Activated CD4-positive, alpha-beta memory T cell treated with anti-CD3 and anti-CD28 coated beads, Interleukin-2, amount 10 ng/mL, durations not matched to agents 7 days and 5 days (primary cell): ENCODE measurements at places on chromosomes 4 and X. TPM values are rescaled to one million over a fixed set of nuclear protein-coding genes. Genes with fewer than 3 reads are reported as not detected.

Gene KLHL4
- 0.05 TPM for total RNA-seq

Gene GAGE12H
- not detected for total RNA-seq

Gene ZMYM3
- total RNA-seq = 21.5 TPM

Gene ADAM29
- not detected for total RNA-seq

DNA sequence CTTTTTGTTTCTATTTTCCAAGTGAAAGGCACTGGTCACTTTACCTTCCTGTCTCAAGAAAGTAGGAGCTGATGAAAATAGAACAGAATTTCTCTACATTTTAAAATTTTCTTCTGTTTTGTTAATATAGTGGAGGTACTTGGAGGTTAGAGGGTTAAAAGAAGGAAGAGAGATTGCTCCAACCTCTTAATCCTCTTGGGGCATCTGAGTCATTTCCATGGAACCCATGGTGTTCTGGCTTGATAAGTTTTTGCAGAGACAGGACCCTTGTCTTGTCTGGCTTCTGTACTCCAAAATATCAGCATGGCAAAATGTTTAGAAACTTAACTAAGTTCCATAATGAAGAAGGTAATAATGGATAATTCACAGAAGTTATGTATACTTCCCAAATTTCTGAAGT is 727.2 kb downstream of the C4orf33 start:
- H3K36me3 ChIP-seq = no peaks in the 10 kb centered on the region
- no peak overlapping the region for H3K27ac ChIP-seq
- no peaks in the 10 kb centered on the region for H3K27me3 ChIP-seq
- no peak overlapping the region for H3K4me3 ChIP-seq
- DNase-seq = no peak
- no peaks in the 10 kb centered on the region for H3K4me1 ChIP-seq

- peaks cover 5% of the 10 kb centered on the region for H3K36me3 ChIP-seq
- H3K27ac ChIP-seq = no peak overlapping the region
- peak overlapping the region; percentile 62 for H3K4me3 ChIP-seq
- peaks cover 56% of the 10 kb centered on the region for H3K27me3 ChIP-seq
- peaks cover 15% of the 10 kb centered on the region for H3K4me1 ChIP-seq
- no peak for DNase-seq
Observed at GRCh38 chr4:4852591-4853362, 6.7 kb upstream of the MSX1 start.

- no peaks in the 10 kb centered on the region for H3K36me3 ChIP-seq
- H3K27ac ChIP-seq = no peak overlapping the region
- H3K4me1 ChIP-seq = no peaks in the 10 kb centered on the region
Observed at GRCh38 chr4:44872246-44872645, 145.9 kb upstream of the GNPDA2 start.

- no peak for DNase-seq
- no peak overlapping the region for H3K4me3 ChIP-seq
- no peak overlapping the region for H3K27ac ChIP-seq
- H3K27me3 ChIP-seq = no peaks in the 10 kb centered on the region
- peaks cover 47% of the 10 kb centered on the region for H3K36me3 ChIP-seq
Observed at GRCh38 chr4:2830632-2831610, 12.7 kb upstream of the ADD1 start.

- DNase-seq = no peak
- no peaks in the 10 kb centered on the region for H3K36me3 ChIP-seq
- peaks cover 9% of the 10 kb centered on the region for H3K27me3 ChIP-seq
- no peak overlapping the region for H3K27ac ChIP-seq
- H3K4me1 ChIP-seq = no peaks in the 10 kb centered on the region
Observed at GRCh38 chr4:176376032-176376614, 56.4 kb downstream of the SPCS3 start.

GRCh38 chr4:87122252-87122651 is 98.2 kb downstream of the KLHL8 start:
- no peak for DNase-seq
- no peaks in the 10 kb centered on the region for H3K27me3 ChIP-seq
- no peak overlapping the region for H3K4me3 ChIP-seq
- peaks cover 12% of the 10 kb centered on the region for H3K4me1 ChIP-seq
- H3K27ac ChIP-seq = no peak overlapping the region
- peaks cover 59% of the 10 kb centered on the region for H3K36me3 ChIP-seq

DNA sequence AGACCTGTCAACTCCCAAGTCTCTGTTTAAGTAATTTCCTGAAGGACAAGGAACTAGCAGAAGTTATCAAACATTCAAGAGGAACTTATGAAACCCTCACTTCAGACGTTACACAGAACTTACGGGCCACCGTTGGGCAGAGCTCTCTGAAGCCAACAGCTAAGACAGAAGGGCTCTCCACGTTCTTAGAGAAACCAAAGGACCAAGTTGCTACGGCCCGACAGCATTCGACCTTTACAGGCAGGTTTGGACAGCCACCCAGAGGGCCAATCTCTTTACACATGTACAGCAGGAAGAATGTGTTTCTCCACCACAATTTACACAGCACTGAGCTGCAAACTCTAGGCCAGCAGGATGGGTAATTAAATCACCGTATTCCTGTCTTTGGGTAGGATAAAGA is 705.1 kb upstream of the GRID2 start:
- H3K27ac ChIP-seq = no peak overlapping the region
- H3K27me3 ChIP-seq = no peaks in the 10 kb centered on the region
- DNase-seq = no peak
- no peak overlapping the region for H3K4me3 ChIP-seq
- H3K4me1 ChIP-seq = no peaks in the 10 kb centered on the region

DNA sequence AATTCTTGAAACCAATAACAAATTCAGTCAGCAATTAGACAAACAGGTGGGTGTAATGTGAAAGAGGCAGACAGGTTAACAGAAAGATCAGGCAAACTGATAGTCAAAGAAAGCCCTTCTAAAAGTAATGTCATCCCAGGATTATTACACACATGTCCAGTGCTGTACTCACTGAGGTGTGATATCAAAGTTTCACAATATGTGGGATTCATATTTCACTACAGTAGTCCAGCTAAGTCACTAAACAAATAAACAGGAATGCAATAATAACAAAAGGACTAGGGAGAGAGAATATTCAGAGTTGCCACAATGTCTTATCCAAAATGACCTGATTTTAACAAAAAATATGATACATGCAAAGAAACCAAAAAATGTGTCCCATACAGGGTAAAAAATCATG is 787.5 kb downstream of the FSTL5 start:
- no peaks in the 10 kb centered on the region for H3K36me3 ChIP-seq
- DNase-seq = no peak
- no peak overlapping the region for H3K27ac ChIP-seq
- no peak overlapping the region for H3K4me3 ChIP-seq
- no peaks in the 10 kb centered on the region for H3K4me1 ChIP-seq

- H3K4me3 ChIP-seq = no peak overlapping the region
- H3K4me1 ChIP-seq = no peaks in the 10 kb centered on the region
- DNase-seq = no peak
- H3K27ac ChIP-seq = no peak overlapping the region
- no peaks in the 10 kb centered on the region for H3K36me3 ChIP-seq
Observed at GRCh38 chrX:73916931-73917667, 354.1 kb downstream of the CHIC1 start.

GRCh38 chr4:6183740-6184139 is 16.6 kb downstream of the JAKMIP1 start:
- peak overlapping the region; percentile 100 for H3K27ac ChIP-seq
- peaks cover 88% of the 10 kb centered on the region for H3K36me3 ChIP-seq
- peaks cover 96% of the 10 kb centered on the region for H3K4me1 ChIP-seq
- peak overlapping the region; percentile 42 for H3K4me3 ChIP-seq
- H3K27me3 ChIP-seq = no peaks in the 10 kb centered on the region
- peak; percentile 44 for DNase-seq

DNA sequence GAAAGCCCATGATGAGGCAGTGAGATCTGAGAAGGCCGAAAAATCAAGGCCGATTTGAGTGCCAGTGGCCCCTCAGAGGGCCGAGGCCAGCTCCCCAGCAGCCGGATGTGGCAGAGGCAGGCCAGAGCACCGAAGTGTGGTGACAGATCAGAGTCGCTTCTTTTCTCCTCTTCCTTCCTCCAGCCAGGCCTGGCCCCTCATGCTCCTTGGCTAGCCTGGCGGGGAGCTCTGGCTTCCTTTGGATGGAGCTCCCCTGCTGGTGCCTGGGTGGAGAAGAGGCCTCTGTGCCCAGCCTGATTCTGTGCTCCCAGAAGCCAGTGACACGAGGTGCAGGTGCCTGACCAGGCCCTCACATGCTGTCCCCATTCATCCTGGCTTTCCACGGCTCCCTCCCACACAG is 127.2 kb upstream of the PABPC4L start:
- no peak overlapping the region for H3K4me3 ChIP-seq
- H3K36me3 ChIP-seq = no peaks in the 10 kb centered on the region
- H3K27ac ChIP-seq = no peak overlapping the region
- no peaks in the 10 kb centered on the region for H3K27me3 ChIP-seq
- no peaks in the 10 kb centered on the region for H3K4me1 ChIP-seq
- DNase-seq = no peak

DNA sequence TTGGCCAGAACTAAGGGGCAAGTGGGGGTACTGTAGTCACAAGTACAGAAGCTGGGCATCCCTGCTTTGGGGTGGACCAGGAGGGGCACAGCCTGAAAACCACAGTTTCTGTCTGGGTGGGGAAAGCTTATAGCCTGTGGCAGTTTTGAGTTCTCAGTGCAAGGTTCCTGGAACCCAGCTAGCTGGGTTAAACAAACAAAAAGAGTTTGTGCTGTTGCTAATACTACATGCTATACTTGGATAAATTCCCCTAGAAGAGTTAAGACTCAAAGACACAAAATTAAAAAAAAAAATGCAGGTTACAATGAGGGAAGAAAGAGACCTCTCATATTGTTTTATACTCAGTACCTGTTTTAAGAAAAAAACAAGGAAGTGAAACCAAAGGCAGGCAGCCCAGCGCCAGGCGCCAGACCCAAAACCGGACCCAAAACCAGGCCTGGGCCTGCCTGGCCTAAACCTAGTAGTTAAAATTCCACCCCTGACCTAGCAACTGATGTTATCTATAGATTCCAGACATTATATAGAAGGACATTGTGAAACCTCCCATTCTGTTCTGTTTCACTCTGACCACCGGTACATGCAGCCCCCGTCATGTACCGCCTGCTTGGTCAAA is 50.8 kb downstream of the SLC2A9 start:
- H3K27ac ChIP-seq = peak overlapping the region; percentile 78
- no peaks in the 10 kb centered on the region for H3K27me3 ChIP-seq

DNA sequence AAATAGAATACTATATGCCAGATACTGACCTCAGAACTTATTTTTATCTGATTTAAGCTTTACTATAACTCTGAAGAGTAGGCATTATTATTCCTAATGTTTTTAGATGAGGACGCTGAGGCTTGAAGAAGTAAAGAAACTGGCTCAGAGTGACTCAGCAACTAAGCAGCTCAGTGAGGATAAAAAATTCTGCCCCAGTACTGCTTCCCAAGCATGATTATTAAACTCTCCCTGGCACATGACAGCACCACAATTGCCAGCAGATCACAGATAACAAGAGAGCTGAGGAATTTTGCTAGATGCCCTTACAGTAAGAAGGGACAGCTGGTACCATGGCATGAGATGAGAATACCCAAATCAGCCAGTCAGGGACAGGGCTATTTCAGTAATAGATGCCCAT is 219.4 kb downstream of the NKX6-1 start:
- no peaks in the 10 kb centered on the region for H3K27me3 ChIP-seq
- H3K36me3 ChIP-seq = no peaks in the 10 kb centered on the region
- no peak for DNase-seq
- no peak overlapping the region for H3K4me3 ChIP-seq
- no peak overlapping the region for H3K27ac ChIP-seq

DNA sequence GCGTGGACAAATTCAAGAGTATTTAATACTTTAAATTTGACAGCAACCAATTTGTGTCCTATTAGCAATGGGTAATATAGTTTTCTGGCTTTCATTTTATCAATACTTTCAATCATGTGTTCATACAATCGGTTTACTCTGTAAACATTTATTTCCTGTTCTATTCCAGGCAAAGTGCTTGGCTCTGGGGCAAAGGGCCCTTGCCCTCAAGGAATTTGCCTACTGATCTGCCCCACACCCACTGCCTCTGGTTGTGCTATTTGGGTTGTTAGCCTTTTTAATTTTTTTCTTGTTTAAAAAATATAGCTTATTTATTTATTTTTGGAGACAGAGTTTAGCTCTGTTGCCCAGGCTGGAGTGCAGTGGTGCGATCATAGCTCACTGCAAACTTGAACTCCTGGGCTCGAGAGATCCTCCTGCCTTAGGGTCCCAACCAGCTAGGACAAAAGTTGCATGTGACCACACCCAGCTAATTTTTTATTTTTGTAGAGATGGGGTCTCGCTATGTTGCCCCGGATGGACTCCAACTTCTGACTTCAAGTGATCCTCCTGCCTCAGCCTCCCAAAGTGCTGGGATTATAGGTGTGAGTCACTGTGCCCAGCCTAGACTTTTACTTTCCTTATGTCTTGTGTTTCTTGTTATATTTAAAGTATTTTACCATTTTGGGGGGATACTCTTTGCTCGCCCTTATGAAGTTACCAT is 30.7 kb upstream of the CBR4 start:
- no peaks in the 10 kb centered on the region for H3K4me1 ChIP-seq
- DNase-seq = no peak
- H3K27me3 ChIP-seq = peaks cover 5% of the 10 kb centered on the region
- H3K36me3 ChIP-seq = no peaks in the 10 kb centered on the region
- H3K27ac ChIP-seq = no peak overlapping the region
- no peak overlapping the region for H3K4me3 ChIP-seq

- no peaks in the 10 kb centered on the region for H3K4me1 ChIP-seq
- no peaks in the 10 kb centered on the region for H3K27me3 ChIP-seq
- no peak overlapping the region for H3K4me3 ChIP-seq
- no peak for DNase-seq
- no peak overlapping the region for H3K27ac ChIP-seq
Observed at GRCh38 chrX:125810856-125811255, 355.2 kb downstream of the DCAF12L2 start.

DNA sequence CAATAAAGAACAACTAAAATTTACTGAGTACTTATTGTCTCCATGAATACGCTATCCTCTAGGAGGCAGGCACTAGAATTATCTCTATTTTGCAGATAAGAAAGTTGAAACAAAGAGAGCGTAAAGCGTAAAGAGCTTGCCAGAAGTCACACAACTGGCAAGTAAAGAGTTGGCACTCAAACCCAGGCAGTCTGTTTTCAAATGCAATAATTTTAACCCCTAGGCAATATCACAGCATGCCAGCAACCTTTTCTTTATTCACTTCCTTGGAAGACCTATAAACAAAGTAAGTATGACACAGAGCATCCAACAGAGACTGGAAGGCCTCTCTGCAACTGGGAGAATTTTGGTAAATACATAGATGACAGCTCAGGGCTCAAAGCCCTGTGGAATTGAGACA is 23.2 kb upstream of the AMELX start:
- DNase-seq = no peak
- H3K27ac ChIP-seq = no peak overlapping the region
- no peak overlapping the region for H3K4me3 ChIP-seq
- no peaks in the 10 kb centered on the region for H3K36me3 ChIP-seq

- H3K27ac ChIP-seq = no peak overlapping the region
- peaks cover 13% of the 10 kb centered on the region for H3K4me1 ChIP-seq
- no peaks in the 10 kb centered on the region for H3K27me3 ChIP-seq
Observed at GRCh38 chrX:45232139-45232538, 31.5 kb upstream of the DIPK2B start.

GRCh38 chr4:61853041-61853440 is 652.9 kb downstream of the ADGRL3 start:
- no peaks in the 10 kb centered on the region for H3K4me1 ChIP-seq
- H3K27ac ChIP-seq = no peak overlapping the region
- H3K27me3 ChIP-seq = no peaks in the 10 kb centered on the region
- DNase-seq = no peak

GRCh38 chr4:162959046-162959445 is 207.6 kb downstream of the NAF1 start:
- H3K4me1 ChIP-seq = no peaks in the 10 kb centered on the region
- no peaks in the 10 kb centered on the region for H3K36me3 ChIP-seq
- DNase-seq = no peak
- H3K4me3 ChIP-seq = no peak overlapping the region
